Lower lobe of right lung (tissue), 2 donors: ENCODE measurements at places on chromosomes 2 and 18. TPM values are rescaled to one million over a fixed set of nuclear protein-coding genes. Genes with fewer than 3 reads are reported as not detected.

DNA sequence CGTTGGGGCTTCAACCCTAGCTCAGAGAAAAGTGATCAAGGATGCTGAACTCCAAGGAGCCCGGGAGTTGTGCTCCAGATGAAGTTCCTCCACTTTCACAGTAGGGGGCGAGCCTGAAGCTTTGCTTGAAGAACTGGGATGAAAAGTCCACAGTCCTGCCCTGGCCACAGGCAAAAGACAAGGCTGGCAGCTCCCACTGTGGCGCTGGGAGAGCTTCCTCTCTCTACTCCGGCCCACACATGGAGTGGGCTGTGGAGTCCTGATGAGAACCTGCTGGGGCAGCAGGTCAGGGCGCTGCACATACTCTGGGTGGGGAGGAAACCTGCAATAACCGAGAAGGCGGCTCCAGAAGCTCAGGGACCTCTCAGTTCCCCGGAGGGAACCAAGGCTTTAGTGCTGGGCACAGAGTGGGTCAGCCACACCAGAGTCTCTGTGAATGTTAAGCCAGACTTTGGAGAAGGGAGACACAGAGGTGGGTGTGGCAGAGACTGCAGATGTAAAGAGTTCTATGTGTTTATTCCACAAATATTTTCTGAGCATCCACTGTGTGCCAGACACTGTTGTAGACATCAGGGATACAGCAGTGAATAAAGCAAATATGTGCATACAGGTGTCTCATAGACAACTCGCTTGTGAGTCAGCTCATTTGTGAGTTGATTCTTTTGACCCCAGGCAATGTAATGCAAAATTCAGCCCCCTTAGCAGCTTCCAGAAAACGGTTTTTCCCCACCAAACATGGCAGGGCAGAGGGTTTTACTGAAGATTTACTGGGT is 48.0 kb upstream of the MRPL33 start:
- H3K36me3 ChIP-seq, result no peaks in the 10 kb centered on the region
- peak overlapping the region; percentile 57 for H3K27ac ChIP-seq
- H3K27me3 ChIP-seq, result no peaks in the 10 kb centered on the region
- H3K4me3 ChIP-seq, result no peak overlapping the region

- DNase-seq, result no peak
- H3K4me1 ChIP-seq, result no peaks in the 10 kb centered on the region
- H3K4me3 ChIP-seq, result no peak overlapping the region
- peaks cover 50% of the 10 kb centered on the region for H3K36me3 ChIP-seq
- no peak overlapping the region for H3K27ac ChIP-seq
Observed at GRCh38 chr18:76875390-76876325, 53.3 kb downstream of the ZNF236 start.

- no peaks in the 10 kb centered on the region for H3K4me1 ChIP-seq
- H3K36me3 ChIP-seq, result no peaks in the 10 kb centered on the region
- H3K27me3 ChIP-seq, result no peaks in the 10 kb centered on the region
- no peak overlapping the region for H3K27ac ChIP-seq
- DNase-seq, result no peak
Observed at GRCh38 chr2:212596688-212597087, 58.1 kb upstream of the ERBB4 start.

DNA sequence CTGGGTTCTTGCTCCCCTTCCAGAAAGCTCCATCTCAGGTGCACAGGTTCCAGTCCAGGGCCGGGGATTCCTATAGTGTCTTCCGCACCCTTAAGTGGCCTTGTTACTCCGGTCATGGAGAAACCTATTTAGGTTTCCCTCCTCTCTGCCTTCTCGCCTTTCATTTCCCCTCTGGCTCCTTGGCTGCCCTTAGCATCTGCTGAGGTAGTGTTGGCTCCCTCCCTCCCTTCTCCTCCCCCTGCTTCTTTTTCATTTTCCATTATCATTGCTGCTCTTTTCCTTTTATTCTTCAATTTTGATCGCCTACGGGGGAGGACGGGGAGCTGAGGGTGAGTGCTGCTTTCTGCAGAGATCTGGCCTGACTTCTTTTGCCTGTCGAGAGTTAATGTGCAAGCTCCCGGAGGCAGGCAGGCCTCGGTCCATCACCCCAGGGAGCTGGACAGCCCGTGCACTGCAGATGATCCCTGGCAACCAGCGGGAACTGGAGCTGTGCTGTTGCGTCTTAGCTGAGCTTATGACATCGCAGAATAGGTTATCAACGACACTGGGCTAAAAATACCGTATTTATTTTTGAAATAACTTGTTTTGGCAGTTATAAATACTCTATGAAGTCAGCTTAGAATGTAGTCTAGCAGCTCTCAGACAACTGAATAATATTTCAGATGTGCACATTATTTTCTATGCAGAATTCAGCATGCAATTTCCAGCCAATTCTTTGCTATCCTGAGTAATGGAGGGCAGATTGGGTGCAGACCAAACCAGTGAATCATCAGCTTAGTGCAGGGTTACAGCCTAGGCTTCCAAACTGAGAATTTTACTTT is 141.9 kb downstream of the SLC4A3 start:
- no peak overlapping the region for H3K27ac ChIP-seq
- H3K4me1 ChIP-seq, result no peaks in the 10 kb centered on the region
- H3K36me3 ChIP-seq, result no peaks in the 10 kb centered on the region
- H3K27me3 ChIP-seq, result no peaks in the 10 kb centered on the region
- DNase-seq, result no peak

GRCh38 chr2:216563646-216564045 is 65.0 kb downstream of the RPL37A start:
- no peaks in the 10 kb centered on the region for H3K27me3 ChIP-seq
- DNase-seq, result no peak
- no peaks in the 10 kb centered on the region for H3K4me1 ChIP-seq
- no peaks in the 10 kb centered on the region for H3K36me3 ChIP-seq

- DNase-seq, result no peak
- no peak overlapping the region for H3K27ac ChIP-seq
- no peak overlapping the region for H3K4me3 ChIP-seq
- no peaks in the 10 kb centered on the region for H3K36me3 ChIP-seq
Observed at GRCh38 chr18:44968336-44968735, 287.6 kb downstream of the SETBP1 start.

- H3K27me3 ChIP-seq, result no peaks in the 10 kb centered on the region
- no peak overlapping the region for H3K27ac ChIP-seq
- DNase-seq, result no peak
- H3K4me3 ChIP-seq, result no peak overlapping the region
- no peaks in the 10 kb centered on the region for H3K36me3 ChIP-seq
Observed at GRCh38 chr2:213107728-213108127, 43.7 kb downstream of the IKZF2 start.

GRCh38 chr2:104388296-104388695 is 465.6 kb upstream of the POU3F3 start:
- H3K27ac ChIP-seq, result no peak overlapping the region
- no peak for DNase-seq
- H3K4me3 ChIP-seq, result no peak overlapping the region
- no peaks in the 10 kb centered on the region for H3K36me3 ChIP-seq

GRCh38 chr18:23730857-23731256 is 41.6 kb downstream of the LAMA3 start:
- no peak for DNase-seq
- H3K4me3 ChIP-seq, result no peak overlapping the region
- no peaks in the 10 kb centered on the region for H3K27me3 ChIP-seq
- peaks cover 12% of the 10 kb centered on the region for H3K4me1 ChIP-seq
- H3K36me3 ChIP-seq, result no peaks in the 10 kb centered on the region
- no peak overlapping the region for H3K27ac ChIP-seq

ASPRV1 gene
- total RNA-seq, result 1.9 TPM

ASB18 gene
- not detected for total RNA-seq

HRH4 gene
- total RNA-seq, result 2.0 TPM

AFF3 gene
- total RNA-seq, result 57.3 TPM
